Activated naive CD4-positive, alpha-beta T cell (primary cell): ENCODE measurements at places on chromosomes 12 and 14.
A peak's percentile ranks its signal among the peaks of the same experiment; 100 is the strongest.

- DNase-seq = no peak
Measured at GRCh38 chr12:111454716-111455447, 49.2 kb downstream of the SH2B3 start.

DNA sequence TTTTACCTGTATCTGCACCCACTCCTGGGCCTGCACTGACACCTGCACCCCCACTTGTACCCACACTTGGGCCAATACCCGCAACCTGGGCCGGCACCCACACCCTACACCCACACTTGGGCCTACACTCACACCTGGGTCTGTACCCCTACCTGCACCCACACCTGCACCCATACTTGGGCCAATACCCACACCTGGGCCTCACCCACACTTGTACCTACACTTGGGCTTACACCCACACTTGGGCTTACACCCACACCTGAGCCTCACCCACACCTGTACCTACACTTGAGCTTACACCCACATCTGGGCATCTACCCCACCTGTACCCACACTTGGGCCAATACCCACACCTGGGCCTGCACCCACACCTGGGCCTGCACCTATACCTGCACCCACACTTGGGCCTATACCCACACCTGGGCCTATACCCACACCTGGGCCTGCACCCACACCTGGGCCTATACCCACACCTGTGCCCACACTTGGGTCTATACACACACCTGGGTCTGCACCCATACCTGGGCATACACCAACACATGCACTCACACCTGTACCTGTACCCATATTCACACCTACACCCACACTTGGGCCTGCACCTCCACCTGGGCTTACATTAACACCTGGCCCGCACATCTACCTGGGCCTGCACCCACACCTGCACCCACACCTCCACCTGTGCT, 39.2 kb downstream of the DAO start:
- no peak for DNase-seq

- no peak for DNase-seq
Measured at GRCh38 chr12:55659486-55660385, 23.0 kb downstream of the OR10P1 start.

- DNase-seq = no peak
Measured at GRCh38 chr14:21987937-21988336, 314.3 kb upstream of the OR4E1 start.

DNA sequence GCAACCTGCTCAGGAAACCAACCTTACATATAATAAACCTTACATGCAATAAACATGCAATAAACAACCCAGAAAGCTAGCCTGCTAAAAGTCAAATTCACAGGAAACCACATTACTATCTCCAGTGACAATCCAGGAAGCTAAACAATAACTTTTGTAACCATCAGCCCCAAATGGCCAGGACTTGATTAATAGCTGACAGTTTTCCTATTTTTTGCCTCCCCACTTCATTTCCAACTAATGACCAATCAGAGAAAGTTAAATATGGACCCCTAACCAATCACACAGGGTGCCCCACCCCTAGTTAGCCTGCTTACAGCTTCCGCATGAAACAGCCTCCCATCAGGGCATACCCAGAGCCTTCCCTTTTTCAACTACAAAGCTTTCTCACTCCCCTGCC, 152.2 kb upstream of the LMNTD1 start:
- no peak for DNase-seq

- no peak for DNase-seq
Measured at GRCh38 chr12:48688836-48689235, 6.8 kb upstream of the KANSL2 start.

DNA sequence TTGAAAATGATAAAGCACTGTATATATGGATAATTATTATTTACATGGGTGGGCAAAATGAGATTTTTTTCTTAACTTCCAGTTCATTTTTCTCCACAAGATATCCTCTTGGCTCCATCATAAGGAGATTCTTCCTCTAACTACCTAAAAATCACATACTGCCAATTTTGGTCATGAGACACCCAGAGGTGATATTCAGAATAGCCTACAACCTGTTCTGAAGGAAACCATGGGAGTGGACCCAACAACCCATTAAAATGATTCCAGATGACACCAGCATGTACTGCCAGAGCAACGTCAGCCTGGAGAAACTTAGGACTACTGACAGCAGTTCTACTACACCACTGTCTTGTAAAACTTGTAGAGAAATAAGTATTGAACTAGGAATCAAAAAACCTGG, 136.3 kb upstream of the TMPO start:
- DNase-seq = no peak

DNA sequence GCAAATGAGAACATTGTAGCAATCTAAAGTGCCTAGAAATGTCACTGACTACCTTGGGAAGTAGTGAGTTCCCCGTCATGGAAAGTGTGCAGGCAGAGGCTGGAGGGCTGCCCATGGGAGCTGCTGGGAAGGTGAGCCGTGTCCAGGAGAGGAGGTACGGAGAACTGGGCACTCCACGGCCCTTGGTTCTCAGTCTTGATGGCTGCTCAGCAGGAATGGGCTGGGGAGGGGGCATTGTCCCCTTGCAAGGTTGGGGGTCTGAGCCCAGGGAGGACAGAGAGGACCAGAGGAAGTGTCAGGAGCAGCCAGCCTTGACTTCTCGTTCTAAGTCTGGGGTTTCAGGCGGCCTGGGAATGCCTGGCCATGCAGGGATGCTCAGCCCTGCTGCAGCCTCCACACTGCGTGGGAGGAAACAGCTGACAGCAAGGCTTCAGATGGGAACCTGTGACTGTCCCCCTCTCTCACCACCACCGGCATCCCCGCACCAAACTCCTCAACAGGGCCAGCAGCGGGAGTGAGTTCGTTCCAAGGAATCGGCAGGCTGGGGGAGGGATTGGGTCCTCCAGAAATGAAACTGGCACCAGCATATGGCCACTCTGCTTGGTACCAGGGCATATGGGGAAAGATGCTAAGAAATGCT, 140.2 kb downstream of the BCL11B start:
- no peak for DNase-seq

DNA sequence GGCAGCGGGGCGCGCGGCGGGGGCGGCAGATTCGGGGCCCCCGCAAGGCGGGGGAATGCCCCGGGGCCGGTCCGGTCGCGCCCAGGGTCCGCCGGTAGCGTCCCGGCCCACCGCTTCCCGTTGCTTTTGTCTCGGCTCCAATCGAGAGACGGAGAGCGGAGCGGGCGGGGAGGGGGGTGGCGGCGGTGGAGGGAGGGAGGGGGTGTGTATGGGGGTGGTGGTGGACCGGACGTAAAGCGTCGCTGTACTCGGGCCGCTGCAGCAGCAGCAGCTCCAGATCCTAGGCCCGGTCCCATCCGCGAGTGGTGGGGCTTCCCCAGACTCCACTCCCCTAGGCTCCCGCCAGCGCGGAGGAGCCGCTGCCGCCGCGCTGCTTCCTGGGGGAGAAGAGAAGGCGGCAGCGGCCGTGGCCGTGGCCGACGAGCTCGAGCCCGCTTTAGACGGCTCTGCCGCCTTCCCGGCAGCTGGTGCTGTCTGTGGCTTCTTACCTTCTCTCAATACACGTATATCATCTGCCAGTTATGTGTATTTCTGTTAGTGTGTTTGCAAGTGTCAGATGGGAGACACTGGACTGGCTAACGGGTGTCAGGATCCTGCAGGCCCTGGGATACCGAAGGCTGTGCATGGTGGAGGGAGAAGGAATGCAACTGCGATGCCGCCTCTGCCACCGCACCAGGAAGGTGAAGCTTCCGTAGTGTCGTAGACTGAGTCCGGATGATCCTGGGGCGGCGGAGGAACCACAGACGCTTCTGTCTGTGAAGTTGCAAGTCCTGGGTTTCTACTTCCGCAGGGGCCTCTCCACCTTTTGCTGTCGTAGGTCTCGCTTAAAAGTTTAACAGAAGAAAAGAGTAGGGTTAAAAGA, 508 bp downstream of the CNOT2 start:
- DNase-seq = peak; percentile 67

DNA sequence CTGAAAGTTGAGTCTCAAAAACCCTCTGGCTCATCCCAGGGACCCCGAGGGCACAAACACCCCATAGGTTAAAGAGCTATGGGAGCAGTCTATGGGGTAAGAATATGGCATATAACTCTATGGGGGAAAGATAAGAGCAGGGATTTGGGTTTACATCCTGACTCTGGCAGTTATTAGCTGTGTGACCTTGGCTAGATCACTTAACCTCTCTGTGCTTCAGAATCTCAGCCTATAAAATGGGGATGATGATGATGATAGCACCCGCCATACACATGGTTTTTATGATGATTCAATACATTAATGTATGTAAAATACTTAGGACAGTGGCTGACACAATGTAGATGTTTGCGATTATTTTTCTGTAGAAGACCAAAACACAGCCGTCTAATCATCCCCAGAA, 26.2 kb downstream of the IRF2BPL start:
- DNase-seq = no peak

GRCh38 chr14:100042286-100042685, 22.9 kb upstream of the EVL start:
- DNase-seq = no peak
